ENCODE measurements at places on chromosomes 13 and 19. TPM values are rescaled to one million over a fixed set of nuclear protein-coding genes. Genes with fewer than 3 reads are reported as not detected.
A peak's percentile ranks its signal among the peaks of the same experiment; 100 is the strongest.

- no peak for DNase-seq
- H3K4me1 ChIP-seq, result no peaks in the 10 kb centered on the region
- no peaks in the 10 kb centered on the region for H3K27me3 ChIP-seq
Measured at GRCh38 chr13:107976628-107977027, 238.7 kb downstream of the LIG4 start.

DNA sequence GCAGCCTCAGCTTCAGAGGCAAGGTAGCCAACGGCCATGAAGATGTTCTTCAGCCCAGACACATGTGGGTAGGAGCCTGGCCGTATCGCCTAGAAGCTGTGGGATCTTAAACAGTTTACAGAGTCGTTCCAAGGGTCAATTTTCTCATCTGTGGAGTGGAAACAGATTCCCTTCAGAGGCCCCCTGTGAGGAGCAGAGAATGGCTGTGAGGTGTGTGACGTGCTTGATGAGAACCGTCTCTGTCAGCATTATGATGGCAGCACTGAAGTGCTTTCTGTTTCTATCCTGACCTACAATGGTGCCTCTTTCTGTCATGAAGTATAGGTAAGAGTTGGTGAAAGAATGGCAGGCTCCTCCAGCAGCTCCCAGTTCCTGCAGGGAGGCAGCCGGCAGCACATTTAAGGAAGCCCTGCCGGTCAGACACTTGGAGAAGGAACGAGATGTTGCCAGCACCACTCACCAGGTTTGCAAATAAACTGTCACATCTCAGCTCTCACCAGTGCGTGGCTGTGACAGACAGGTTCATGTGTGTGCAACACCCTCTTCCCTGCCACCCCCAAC lies 277.3 kb downstream of the FOXO1 start:
- no peak overlapping the region for H3K27ac ChIP-seq
- H3K4me3 ChIP-seq, result no peak overlapping the region
- no peak for DNase-seq
- no peaks in the 10 kb centered on the region for H3K27me3 ChIP-seq
- no peaks in the 10 kb centered on the region for H3K36me3 ChIP-seq

- no peak overlapping the region for H3K4me3 ChIP-seq
- H3K27ac ChIP-seq, result no peak overlapping the region
- no peaks in the 10 kb centered on the region for H3K27me3 ChIP-seq
- no peaks in the 10 kb centered on the region for H3K36me3 ChIP-seq
Measured at GRCh38 chr19:6925801-6926751, 38.7 kb downstream of the ADGRE1 start.

GRCh38 chr13:73412933-73413332 lies 354.1 kb downstream of the KLF5 start:
- H3K4me3 ChIP-seq, result no peak overlapping the region
- no peaks in the 10 kb centered on the region for H3K36me3 ChIP-seq
- H3K4me1 ChIP-seq, result no peaks in the 10 kb centered on the region
- no peak for DNase-seq
- no peaks in the 10 kb centered on the region for H3K27me3 ChIP-seq

DNA sequence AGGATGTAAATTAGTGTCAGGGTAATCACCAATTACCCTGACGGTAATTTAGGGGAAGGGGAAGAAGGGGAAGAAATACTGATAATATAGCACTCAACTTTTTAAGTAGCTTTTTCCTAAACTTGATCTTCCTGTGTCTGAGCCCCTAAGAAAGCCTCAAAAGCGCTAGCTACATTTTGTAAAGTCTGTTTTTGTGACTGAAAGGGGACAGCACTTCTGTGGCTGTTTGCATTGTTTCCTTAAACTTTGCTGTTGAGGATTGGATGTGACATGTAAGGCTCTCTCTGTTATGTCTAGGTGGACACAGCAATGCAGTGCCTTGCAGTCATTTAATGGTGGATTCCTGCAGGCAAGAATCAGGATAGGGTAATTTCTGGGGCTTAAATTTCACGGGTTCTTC lies 42.8 kb downstream of the SPATA13 start:
- no peak overlapping the region for H3K4me3 ChIP-seq

DNA sequence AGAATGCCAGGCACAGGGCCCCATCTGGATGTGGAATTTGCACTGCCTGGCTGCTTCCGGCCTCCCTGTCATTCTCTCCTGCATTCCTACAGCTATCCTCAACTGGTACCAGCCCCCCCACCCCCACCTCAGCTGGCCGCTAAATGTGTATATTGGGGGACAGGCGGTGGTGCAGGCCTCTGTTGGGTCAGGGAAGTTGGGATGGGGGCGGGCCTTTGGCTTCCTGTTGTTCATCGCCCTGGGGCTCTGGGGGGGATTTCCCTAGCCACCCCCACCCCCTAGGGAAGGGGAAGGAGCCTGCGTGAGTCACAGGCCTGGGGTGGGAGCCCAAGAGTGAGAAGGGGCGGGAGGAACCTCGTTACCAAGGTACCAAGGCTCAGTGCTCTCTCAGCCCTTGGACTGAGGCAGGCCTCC lies 10.6 kb downstream of the POU2F2 start:
- peaks cover 9% of the 10 kb centered on the region for H3K4me1 ChIP-seq
- H3K4me3 ChIP-seq, result no peak overlapping the region
- peak overlapping the region; percentile 39 for H3K27ac ChIP-seq
- no peaks in the 10 kb centered on the region for H3K27me3 ChIP-seq
- DNase-seq, result peak; percentile 33

DNA sequence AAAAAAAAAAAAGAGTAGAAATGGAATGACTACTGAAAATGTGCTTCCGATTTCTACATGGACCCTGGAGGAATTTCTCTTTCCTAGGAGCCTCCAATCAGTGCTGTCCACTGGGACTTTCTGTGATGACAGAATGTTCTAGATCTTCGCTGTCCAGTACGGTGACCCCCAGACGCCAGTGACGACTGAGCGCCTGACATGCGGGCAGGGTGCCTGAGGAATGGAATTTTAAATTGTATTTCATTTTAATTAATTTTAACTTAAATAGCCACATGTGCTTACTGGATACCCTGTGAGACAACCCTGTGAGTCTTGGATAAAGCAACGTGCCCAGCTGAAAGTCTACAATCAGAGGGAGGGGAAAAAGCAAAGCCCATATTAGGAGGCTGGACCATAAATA lies 4.1 kb upstream of the TLE6 start:
- no peak overlapping the region for H3K27ac ChIP-seq
- H3K4me1 ChIP-seq, result peaks cover 6% of the 10 kb centered on the region
- no peak for DNase-seq
- H3K27me3 ChIP-seq, result no peaks in the 10 kb centered on the region

GRCh38 chr19:39196860-39197562 lies at the start of gene NCCRP1:
Gene NCCRP1 (plus strand): TSS chr19:39196964. CDS start chr19:39196983, 19 bp downstream.
- DNase-seq, result no peak
- no peak within 1 kb of the TSS for H3K4me3 ChIP-seq
- no peak within 1 kb of the TSS for H3K27ac ChIP-seq
- peaks cover 33% of the 10 kb centered on the region for H3K27me3 ChIP-seq

- H3K27me3 ChIP-seq, result no peaks in the 10 kb centered on the region
- H3K36me3 ChIP-seq, result peaks cover 5% of the 10 kb centered on the region
- H3K4me3 ChIP-seq, result no peak overlapping the region
- DNase-seq, result no peak
- no peaks in the 10 kb centered on the region for H3K4me1 ChIP-seq
Measured at GRCh38 chr19:19525611-19526380, 2.9 kb upstream of the YJEFN3 start.

DNA sequence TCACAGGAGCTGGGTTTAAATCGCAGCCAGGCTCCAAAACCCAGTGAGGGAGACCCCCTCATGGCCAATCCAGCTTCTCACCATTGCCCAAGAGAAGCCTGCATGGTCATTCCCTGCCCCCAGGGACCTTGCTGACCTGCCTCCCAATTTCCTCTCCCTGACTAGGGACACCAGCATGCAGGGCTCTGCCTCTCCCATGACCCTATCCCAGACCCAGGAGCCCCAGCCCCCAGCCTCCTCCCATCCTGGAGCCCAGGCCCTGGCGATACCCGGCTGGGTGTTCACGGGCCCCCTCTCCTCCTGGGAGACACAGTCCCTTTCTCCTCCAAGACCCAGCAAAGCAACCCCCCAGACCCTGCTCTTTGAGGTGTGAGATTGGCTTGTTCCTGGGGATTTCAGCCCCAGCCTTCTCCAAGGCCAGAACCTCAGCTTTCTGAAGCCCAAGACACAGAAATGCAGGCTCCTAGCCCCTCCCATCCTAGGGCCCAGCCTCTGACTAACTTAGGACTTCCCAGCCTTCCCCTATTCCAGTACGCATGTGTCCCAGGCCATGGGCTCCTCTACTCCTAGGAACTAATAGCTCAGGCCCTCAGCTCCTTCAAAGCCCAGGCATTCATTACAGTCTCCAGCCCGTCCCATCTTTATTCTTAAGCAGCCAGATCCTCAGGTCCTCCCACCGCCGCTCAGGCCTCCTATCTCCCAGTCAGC lies 1.1 kb downstream of the GYS1 start:
- no peaks in the 10 kb centered on the region for H3K27me3 ChIP-seq
- H3K36me3 ChIP-seq, result peaks cover 6% of the 10 kb centered on the region
- H3K4me1 ChIP-seq, result peaks cover 19% of the 10 kb centered on the region

KLK1 gene
- total RNA-seq, result not detected

SPACA4 gene
- total RNA-seq, result not detected

NKG7 gene
- not detected for total RNA-seq

PSG1 gene
- 0.51 TPM for total RNA-seq

ADM5 gene
- 0.26 TPM for total RNA-seq

RDH13 gene
- 8.5 TPM for total RNA-seq

KLK12 gene
- total RNA-seq, result not detected

OVOL3 gene
- total RNA-seq, result not detected

Data from fibroblast of lung (primary cell).